Activated CD4-positive, alpha-beta T cell treated with anti-CD3 and anti-CD28 coated beads for 4 hours (primary cell): ENCODE measurements at places on chromosomes 16 and 17.

DNA sequence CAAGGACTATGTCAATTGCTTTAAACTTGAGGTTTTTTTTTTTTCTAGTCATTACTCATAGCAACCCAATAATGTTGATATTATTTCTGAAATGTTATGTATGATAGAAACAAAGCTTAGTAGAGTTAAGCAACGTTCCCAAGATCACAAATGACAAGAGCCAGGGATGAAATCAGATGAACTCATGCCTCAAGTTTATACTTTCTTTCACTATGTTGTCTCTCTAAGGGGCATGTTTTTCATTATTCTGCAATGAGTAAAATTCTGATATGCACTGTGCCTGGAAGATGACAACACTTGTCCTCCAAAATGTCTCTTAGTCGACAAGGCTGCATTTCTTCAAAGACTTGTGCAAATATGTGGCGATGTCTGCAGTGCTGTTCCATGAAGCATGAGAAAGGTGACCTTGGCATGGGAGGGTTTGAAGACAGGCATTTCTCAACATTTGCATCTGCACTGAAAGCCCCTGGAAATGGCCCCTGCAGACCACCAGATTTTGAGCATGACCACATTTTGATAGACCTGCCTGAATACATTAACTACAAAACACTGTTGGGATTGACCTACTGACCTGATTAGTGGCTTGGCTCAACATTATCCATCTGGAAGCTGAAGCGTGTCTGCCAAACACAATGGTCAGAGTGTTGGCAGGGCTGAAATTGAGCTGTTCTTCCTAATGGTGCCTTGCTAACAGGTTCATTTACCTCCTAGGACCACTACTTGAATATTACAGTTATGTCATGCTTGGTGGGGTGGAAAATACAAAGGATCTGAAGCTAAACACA is 1027.5 kb downstream of the CDH11 start:
- DNase-seq: no peak

DNA sequence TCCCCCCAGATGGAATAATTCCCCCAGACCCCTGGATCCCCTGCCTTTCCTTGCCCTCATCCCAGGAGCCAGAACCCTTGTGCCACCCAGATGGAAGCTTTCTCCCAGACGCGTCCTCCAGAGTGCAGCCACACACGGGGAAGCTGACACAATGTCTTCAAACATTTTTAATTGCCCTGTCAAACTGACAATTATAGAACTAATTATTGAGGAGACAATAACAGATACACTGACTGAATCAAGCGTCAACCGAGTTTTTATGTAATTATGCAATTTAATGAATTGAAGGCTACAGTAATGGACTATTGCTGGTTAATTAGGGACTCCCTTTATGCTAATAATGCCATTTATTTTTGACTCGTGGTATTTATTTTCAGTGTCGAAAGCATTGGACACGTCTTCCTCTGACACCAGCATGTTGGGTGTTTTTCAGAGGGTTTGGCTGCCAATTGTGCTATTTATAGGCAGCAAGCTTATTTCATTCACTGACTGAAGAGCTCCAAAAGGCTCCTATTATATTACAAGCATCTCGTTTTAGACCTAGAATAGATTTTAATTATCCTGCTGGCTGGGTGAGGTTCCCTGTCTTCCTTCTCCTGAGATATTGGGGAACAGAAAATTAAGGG is 298.2 kb upstream of the C16orf82 start:
- DNase-seq: no peak

- DNase-seq: no peak
Measured at GRCh38 chr17:75933808-75934207, 7.0 kb downstream of the FBF1 start.

DNA sequence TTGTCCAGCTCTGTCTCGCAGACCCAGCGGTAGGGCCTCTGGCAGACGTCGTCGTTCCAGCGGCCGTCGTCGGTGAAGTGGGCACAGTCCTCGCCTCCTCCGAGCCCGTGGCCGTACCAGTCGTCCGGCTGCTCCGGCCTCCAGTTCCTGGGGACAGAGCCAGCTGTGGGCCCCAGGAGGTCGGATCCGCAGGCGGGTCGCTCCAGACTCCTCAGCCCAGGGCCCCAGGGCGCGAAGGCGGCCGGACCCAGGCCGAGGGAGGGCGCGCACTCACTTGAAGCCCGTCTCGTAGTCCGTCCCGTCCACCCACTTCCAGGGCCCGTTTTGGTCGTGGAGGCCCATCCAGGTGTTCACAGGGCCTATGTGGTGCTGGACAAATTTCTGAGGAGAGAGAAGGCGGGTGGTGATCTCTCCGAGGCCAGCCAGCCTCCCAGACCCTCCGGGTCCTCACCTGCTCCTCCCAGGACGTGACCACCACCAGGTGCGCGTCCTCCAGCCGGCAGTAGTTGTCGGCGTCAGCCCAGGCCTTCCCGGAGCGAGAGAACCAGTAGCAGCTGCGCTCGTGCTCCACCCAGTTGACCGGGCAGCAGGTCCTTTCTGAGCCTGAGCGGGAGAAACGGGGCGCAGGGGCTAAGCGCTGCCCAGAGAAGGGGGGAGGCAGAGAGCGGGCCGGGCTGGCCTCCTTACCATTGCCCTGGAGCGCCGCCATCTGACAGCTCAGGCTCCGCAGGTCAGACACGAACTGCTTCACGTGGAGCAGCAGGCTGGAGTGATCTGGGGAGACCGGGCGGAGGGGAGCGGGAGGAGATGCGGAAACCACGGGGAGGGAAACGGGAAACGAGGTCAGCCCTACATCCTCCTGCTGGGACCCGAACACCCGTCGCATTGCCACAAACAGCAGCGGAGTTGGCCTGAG is 5.2 kb downstream of the ASGR1 start:
- peak; percentile 13 for DNase-seq

- no peak for DNase-seq
Measured at GRCh38 chr17:43454868-43455267, 28.9 kb upstream of the DHX8 start.

- no peak for DNase-seq
Measured at GRCh38 chr16:85707528-85708095, 18.9 kb upstream of the GINS2 start.

DNA sequence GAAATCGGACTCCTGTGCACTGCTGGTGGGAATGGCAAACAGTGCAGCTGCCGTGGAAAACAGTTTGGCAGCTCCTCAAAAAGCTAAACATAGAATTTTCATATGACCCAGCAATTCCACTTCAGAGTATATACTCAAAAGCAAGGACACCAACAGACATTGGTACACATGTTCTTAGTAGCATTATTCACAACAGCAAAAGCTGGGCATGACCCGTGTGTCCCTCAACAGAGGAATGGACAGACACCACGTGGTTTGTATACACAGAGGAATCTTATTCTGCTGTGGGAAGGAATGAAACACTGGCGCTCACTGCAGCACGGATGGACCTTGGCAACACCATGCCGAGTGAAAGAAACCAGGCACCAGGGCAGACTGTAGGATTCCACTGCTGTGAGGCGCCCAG is 16.0 kb downstream of the NPTX1 start:
- DNase-seq: no peak

GRCh38 chr16:27437946-27438345 is 36.0 kb downstream of the IL21R start:
- DNase-seq: no peak

DNA sequence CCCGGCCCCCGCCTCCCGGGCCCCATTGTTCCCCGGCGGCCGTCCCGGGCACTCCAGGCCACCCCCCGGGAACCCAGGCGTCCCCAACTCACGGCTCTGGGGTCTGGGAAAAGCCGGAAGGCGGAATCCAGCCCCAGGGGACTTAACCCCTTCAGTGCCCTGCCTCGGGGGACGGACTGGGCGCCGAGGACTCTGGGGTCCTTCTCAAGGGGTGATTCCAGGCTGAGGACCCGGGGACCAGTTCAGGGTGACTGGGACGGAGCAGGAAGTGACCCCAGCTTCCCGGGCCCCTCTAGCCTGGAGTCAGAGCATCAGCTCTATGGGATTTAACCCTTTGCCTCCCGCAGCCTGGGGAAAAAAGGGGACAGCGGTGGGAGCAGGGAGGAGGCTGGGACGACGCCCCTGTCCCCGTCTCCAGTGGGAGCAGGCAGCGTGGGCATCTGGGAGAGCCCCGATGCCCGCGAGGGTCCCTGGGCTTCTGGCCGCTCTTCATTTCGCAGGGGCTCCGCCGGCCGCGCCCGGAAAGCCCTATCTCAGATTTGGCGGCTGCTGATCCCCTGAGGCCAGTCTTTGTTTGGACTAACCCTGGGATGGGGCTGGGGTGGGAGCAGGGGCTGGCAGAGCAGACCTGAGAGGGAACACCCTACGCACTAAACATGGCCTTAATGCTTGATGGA is at the start of gene ZNF629:
TSS of gene ZNF629 (minus strand) at position 270 of the 677 bp plus-strand sequence. CDS start 2,723 bp downstream, outside the sequence.
- no peak for DNase-seq

DNA sequence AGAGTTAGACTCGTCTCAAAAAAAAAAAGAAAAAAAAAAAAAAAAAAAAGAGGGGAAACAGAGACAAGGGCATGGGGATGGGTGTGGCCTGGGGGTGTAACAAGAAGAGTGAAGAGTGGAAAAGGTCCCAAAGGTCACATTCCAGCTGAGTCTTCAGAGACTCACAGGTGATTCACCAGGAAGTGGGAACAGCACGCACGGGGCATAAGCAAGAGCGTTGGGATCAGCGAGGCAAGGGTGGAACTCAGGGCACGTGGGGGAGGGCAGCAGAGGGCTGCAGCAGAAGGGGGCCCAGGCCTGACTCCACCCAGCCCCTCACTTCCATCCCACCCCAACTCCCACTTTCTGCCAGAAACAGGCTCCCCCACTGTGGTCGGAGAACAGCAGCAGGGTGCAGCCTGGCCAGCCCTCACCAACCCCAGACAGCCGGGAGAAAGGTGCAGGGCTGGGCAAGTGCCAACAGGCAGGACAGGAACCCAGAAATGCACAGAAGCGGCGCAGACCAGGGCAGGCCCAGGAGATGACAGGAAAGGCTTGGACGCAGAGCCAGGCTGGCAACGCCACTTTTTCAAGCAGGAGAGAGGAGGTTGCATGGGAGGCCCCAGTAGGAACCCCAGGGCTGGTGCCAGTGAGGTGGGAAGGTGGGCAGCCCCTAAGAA is 3.3 kb downstream of the MEAK7 start:
- no peak for DNase-seq

- DNase-seq: peak; percentile 72
Measured at GRCh38 chr17:19744922-19745757, 3.0 kb downstream of the ALDH3A1 start.

DNA sequence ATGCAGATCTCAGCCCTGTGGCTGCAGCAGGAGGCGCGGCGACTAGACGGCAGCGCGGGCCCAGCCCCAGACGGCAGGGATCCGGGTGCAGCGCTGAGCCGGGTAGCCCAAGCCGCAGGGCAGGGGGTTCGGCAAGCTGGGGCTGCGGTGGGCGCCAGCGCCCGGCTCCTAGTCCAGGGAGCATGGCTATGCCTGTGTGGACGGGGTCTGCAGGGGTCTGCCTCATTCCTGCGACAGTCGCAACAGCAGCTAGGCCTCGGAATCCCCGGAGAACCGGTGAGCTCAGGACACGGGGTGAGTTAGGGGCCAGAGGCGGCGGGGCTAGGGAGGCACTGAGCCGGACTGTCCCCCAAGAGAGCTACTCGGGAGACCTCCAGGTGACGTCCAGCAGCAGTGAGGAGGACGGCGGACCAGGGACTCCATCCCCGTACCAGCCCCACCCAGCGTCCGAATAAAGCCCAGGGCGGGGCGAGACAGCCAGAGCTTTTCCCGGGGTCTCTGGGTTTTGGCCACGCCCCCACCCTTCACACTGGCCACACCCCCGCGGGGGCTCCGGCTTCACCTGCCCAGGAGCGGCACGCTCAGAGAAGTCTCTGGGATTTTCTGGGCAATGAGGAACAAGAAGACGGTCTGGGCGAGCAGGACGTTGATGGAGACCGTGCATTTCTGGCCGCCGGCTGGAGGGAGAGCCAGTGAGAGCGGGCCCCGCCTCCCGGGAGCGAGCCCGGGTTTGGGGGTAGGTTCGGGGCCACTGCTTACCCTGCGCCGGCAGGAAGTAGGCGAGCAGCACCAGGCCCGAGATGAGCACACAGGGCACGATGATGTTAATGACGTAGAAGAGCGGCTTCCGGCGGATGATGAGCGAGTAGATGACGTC is 1.1 kb downstream of the C17orf107 start:
- DNase-seq: peak; percentile 54

DNA sequence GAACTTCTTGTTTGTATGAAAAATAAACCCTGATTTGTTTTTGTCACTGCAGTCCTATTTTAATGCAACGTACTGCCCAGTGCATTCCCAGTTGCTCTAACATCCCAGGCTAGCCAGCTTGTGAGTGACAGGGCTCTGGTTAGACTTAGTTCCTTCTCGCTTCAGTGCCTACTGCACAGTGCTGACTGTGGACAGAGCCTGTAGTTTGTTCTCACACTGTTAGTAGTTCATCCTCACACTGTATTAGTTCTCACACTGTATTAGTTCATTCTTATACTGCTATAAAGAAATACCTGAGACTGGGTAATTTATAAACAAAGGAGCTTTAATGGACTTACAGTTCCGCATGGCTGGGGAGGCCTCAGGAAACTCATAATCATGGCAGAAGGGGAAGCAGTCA is 116.6 kb upstream of the SALL1 start:
- no peak for DNase-seq

GRCh38 chr17:40122999-40123810 is 1.4 kb downstream of the MSL1 start:
- DNase-seq: peak; percentile 58

- no peak for DNase-seq
Measured at GRCh38 chr17:5695480-5695879, 111.2 kb upstream of the NLRP1 start.
